ENCODE measurements at places on chromosomes 11 and 22.
A peak's percentile ranks its signal among the peaks of the same experiment; 100 is the strongest.

DNA sequence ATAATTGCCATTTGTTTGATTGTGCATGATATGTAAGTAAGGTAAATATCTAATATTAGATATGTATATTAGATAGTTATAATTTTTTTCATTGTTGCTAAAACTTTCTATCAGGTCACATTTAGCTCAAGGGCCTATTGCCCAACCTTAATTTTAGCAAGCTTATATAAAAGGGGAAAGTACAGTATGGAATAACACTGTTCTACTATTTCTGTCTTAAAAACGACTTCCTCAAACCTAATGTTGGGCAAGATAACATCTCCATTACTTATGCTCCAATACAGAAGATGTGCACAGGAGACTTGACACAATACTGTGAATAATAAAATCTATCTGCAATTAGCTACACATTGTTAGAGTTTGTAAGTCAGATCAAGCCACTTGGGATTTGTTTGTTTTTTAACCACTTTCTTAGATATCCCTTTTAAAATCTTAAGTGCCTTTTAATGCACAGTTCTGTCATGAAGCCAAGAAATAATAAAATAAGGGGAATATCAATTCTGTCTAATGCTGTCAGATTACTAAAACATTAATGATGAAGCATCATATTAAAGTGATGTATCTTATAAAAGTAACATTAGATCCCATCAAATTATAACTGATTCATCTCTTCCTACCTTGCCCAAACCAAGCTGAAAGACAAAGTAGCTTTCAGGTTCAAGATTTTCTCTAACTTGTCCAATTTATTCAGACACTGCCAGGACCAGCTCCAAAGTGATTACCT lies 98.1 kb downstream of the SIK3 start:
- no peak for DNase-seq

- no peak for DNase-seq
These were observed 17.1 kb upstream of the BDNF start for GRCh38 chr11:27717377-27717776.

- DNase-seq: peak; percentile 91
These were observed at the start of gene TYMP for GRCh38 chr22:50529897-50530579. Gene TYMP, minus strand, starts transcription at chr22:50530012. Its CDS starts 303 bp downstream, at chr22:50529709.

- no peak for DNase-seq
These were observed 535.8 kb downstream of the TBC1D22A start for GRCh38 chr22:47298017-47298785.

- DNase-seq: no peak
These were observed 174.1 kb downstream of the TTC28 start for GRCh38 chr22:28505416-28506149.
